ENCODE measurements at places on chromosomes 1 and 21.

DNA sequence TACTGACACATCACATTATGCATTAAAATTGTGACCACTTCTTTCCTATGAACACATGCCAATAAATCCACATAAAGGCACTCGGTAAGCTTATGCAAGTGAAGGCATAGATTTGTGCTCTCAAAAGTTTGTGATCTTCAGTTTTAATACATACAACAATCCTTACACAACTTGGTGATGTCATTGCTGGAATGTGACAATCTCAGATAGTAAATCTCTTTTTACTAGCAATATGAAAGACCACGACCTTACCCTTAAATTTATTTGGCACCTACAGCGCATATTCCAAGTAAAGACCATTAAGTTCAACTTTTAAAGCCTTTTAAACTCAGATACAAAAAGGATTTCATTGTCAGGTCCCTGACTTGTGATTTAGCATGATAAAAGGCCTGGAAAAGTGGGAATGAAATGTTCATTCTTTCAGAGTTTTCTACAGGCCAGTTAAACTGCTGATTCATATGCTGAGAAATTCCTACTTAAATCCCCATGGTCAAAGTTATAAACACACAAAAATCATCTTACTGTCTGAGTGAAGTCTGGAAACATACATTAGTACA, 157.4 kb downstream of the SIPA1L2 start:
- H3K27ac ChIP-seq, result no peak overlapping the region
- no peak for DNase-seq
- no peak overlapping the region for H3K4me3 ChIP-seq
- peaks cover 8% of the 10 kb centered on the region for H3K27me3 ChIP-seq

DNA sequence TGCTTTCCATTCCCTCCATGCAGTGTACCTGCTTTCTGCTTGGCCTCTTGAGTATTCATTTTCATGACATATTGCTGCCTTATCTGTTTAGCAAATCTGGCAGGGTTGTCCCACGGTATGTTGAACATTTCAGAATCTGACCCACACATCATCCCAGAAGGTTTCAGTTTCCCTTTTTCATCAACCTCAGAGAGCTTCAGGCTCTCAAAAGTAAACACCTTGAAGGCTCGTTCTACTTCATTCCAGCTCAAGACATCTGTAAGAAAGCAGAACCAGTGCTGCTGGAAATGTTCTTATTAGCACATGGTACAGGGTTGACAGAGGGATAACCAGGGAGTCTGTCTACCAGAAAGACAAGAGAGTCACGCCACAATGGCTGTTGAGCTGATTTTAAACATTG, 103.6 kb downstream of the SPAG17 start:
- DNase-seq, result no peak
- no peaks in the 10 kb centered on the region for H3K36me3 ChIP-seq
- H3K4me3 ChIP-seq, result no peak overlapping the region
- H3K27ac ChIP-seq, result no peak overlapping the region
- H3K27me3 ChIP-seq, result no peaks in the 10 kb centered on the region

DNA sequence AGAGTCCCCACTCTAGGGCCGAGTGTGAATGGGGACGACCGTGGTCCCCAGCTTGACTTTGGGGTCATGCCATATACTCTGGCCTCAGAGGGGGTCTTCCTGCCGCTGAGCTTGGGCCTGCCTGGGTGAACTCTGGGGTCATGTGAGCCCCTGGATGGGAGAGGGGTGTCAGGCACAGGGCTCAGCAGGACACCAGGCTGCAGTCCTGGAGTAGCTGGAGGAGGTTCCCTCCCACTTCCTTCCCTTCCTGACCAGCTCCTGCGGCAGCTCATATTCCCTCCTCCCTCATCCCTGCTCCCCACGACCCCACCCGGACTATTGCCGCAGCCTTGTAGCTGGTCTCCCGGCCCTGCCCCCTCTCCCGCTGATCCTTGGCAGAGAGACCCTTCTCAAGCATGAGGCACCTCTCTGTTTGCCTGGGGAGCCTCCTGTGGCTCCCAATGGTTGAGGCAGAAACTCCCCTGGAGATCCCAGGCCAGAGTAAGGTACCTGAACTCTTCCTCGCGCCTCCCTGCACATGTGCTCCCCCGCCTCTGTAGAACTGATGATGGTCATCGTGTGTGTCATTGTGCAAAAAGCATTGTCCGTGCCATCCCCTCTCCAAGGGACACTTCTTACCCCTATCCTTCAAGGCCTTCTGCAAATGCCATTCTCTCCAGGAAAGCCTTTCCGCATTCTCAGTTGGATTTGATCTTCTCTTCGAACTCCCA, 1.8 kb downstream of the TNFRSF1B start:
- H3K4me3 ChIP-seq, result peak overlapping the region; percentile 99
- H3K27ac ChIP-seq, result peak overlapping the region; percentile 100
- H3K27me3 ChIP-seq, result peaks cover 24% of the 10 kb centered on the region
- H3K4me1 ChIP-seq, result peaks cover 83% of the 10 kb centered on the region
- peaks cover 11% of the 10 kb centered on the region for H3K36me3 ChIP-seq

- DNase-seq, result no peak
- peaks cover 60% of the 10 kb centered on the region for H3K4me1 ChIP-seq
- H3K27ac ChIP-seq, result no peak overlapping the region
Observed at GRCh38 chr1:165877411-165877810, 50.0 kb downstream of the UCK2 start.

DNA sequence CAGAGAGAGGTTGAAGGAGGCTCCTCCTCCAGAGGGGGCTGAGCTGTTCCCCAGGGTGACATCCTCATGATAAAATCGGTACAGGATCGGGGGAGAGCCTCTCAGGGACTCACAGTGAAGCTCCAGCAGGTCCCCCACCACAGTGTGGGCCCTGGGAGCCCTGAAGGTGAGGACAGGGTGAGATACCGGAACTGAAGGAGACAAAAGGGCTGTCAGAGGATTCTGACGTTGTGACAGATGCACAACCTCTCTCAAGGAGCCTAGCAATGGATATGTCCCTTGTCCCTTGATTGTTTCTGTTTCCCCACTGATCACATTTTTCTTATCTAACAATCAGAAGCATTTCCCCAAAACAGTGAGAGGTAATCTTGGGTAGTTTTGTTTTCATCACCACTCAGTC, 5.2 kb downstream of the FCRL3 start:
- peaks cover 46% of the 10 kb centered on the region for H3K36me3 ChIP-seq
- peaks cover 2% of the 10 kb centered on the region for H3K27me3 ChIP-seq
- H3K4me1 ChIP-seq, result peaks cover 99% of the 10 kb centered on the region
- H3K27ac ChIP-seq, result peak overlapping the region; percentile 94

DNA sequence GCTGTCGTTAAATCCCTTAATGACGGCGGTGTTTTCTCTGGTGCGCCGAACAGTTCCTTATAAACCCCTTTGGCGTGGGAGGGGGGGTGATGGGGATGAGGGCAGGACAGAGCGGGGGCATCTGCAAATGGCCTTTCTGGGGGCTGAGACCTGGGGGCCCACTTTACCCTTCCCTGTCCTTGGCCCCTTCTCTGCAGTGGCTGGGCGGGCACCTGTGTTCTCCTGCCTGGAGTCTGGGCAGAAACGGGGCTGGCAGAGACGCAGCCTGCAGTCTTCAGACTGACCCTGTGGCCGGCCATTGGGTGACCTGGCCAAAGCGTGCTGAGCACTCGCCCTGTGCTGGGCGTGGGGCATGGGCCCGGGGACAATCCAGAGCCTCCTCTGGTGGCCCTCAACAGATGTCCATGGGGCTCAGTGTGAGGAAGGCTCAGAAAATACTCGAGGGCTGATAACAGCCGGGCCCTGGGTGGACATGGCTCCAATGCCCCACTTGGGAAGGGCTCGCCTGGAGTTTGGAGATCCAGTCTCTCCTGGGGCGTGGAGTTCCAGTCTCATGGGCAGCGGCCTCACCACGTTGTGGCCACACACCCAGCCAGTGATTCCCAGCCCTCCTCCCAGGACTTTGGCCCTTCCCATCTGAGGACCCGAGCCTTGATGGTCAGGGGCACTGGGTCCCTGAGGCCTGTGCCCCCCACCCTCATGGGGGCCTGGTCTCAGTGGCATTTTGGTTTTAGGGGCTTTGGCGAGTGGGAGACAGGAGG, 50.8 kb upstream of the ACTRT2 start:
- no peaks in the 10 kb centered on the region for H3K36me3 ChIP-seq
- H3K4me1 ChIP-seq, result peaks cover 15% of the 10 kb centered on the region
- H3K4me3 ChIP-seq, result no peak overlapping the region
- DNase-seq, result no peak
